Sciatic nerve (tissue), 2 donors: ENCODE measurements at places on chromosomes 4 and X.

DNA sequence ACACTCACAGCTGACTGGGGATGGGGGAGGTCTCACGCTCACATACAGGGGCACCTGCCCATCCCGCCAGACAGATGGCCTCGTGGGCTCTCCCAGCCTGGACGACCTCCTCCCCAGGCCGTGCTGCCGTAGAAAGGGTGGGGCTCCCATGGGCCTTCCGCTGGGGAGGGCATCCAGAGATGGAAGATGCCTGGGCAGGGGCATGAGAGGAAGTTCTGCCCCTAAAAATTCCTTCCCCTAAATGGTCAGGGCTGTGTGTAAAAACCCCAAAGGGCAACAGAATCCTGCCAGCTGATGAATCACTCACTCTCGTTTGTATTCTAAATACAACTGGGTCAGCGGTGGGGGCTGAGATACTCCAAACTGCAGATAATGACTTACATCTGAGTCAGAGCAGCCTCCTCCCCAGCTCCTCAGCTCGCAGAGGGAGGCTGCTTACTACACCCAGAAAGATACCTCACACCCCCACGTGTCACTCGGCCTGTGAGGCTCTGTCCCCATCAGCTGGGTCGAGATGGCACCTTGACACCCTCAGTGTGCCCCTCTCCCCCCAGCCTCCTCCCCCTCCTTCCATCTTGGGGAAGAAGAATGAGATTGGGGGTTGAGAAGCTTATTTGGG, 10.1 kb downstream of the WDR1 start:
- peak; percentile 82 for DNase-seq

DNA sequence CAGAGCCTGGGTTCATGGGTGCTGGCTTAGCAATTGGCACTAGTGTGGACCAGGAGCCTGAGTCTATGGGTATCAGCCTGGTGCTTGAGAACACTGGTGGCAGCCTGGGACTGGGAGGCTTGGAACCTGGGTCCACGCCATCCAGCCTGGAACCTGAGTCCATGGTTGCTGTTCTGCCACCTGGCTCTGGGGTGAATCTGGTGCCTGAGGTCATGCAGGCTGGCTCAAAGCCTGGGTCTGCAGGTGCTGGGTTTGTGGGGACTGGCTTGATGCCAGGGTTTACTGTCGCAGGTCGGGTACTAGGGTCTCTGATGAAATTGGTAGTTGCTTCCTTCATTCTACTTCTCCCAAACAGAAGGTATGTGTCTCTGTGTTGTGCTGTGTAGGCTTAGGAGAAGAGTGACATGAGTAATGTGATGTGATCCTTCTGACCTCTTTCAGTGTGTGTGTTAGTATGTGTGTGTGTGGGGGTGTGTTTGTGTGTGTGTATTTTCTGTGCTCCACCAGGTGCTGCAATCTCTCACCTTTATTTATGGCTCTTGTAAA, 517.0 kb upstream of the EPHA5 start:
- DNase-seq = no peak

GRCh38 chr4:138062929-138063328, 179.2 kb downstream of the SLC7A11 start:
- no peak for DNase-seq

GRCh38 chrX:64805683-64806082, 170.6 kb downstream of the ZC4H2 start:
- no peak for DNase-seq

DNA sequence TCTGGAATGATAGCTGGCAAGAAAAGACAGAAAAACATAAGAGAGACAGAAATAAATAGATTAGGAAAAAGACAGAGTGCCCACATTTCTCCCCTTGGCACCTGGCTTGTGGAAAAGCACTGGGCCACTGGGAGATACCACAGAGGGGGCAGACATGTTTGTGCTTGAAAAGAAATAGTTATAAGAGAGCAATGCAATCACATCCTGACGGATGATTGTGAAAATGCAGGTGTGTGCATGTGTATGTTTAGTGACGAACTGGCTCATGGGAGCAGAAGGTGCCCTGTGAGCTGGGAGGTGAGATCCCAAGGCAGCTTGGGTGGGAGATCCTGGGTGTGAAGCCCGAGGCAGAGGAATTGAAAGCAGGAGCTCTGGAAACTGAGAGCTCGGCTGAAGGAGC, 617.9 kb downstream of the BCOR start:
- no peak for DNase-seq

GRCh38 chrX:124488412-124489161, 142.2 kb downstream of the SH2D1A start:
- no peak for DNase-seq

DNA sequence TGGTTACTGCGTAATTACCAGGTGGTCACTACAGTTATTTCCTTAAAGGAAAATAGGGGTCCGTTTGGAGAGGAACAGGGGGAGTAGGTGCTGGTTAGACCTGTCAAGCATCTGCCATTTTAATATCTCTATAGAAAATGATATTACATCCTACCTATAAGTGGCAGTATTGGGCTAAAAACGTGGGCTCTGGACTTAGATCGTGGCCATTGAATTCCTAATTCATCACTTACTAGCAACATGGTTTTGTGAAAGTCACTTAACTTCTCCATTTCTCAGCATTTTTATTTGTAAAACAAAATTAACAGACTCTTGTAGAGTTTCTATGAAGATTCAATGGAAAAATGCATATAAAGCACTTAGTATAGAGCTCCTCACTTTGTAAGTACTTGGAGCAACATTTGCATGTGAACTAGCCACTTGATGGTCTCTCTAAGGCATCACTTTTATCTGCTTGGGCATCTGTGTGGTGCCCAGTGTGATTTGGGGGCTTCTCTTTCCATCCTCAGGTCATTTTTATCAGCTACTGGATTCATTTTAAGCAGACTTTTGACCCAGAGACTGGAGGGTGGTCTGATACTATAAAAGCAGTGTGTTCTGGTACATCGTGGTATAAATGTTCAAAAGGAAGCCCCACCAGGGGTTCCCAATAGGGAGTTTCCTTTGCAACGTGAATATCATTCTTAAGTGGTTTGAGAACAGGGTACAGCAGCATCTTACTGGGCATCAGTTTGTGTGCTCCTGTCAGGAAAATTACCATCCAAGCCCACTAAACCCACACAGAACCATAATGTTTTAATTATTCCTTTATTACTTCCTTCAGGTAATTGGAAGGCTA, 42.7 kb upstream of the RASSF6 start:
- DNase-seq = no peak

DNA sequence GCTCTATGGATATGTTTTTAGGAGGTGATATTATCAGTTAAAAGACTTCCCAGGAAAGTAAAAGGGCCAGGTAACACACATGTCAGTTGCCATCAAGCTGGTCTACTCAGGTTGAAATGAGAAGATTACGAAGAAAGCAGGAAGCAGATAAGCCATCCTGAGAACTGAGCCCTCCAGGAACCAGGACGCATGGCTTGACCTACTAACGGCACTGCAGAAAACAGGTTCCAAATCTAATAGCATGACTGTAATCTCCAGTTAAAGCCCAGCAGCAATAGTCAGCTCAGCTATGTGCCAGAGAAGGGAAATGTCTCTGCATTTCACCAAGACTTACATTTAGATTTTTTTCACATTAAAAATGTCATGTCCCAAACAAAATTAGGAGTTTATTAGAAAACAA, 77.9 kb downstream of the APBB2 start:
- no peak for DNase-seq

DNA sequence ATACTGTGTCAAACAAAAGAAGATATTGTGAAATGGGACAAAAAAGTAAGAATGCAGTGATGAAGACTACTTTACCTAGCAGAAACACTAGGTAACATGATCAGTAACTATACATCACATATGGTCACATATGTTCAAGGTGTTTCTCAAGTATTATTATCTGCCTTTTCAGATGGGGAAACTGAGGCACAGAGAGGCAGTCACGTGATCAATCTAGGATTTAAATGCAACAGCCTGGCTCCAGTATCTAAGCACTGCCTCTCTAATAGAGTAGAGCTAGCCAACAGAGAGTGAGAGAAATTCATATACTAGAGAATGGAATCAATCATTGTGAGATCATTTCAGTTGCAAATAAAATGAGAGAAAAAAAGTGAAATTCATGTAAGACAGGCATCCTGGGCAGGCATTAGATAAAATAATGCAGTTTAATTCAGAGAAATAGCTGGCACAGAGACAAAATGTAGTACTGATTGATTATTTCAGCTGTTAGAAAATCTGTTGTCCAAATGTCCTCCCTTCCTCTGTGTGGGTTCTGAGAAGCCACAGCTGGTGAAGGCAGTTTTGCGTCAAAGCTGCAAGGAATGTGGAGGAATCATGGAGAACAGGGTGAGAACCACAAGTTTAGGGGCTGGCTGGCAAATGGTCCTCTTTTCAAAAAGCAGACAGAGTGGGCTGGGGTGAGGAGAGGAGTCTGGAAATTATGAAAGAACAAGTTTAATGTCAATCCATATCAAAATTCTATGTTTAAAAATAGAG, 26.0 kb downstream of the SMIM43 start:
- DNase-seq = no peak

GRCh38 chr4:52202931-52203330, 151.8 kb downstream of the SPATA18 start:
- DNase-seq = no peak

DNA sequence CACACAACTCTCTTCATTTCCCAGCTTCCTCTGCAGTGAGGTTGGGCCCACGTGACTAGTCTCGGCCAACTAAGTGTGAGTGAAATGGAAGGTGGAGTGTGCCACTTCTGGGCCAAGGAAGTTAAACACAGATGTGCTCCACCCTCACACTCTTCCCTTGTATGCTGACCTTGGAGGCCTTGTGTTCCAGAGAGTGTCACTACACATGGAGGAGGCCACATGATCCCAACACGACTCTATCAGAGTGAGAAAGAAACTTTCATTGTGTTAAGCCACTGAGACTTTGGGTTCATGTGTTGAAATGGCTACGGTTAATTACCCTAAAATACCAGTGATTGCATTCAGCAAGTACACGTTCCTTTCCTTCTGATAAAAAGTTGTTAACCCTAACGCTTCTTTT, 55.1 kb downstream of the TBC1D9 start:
- no peak for DNase-seq

DNA sequence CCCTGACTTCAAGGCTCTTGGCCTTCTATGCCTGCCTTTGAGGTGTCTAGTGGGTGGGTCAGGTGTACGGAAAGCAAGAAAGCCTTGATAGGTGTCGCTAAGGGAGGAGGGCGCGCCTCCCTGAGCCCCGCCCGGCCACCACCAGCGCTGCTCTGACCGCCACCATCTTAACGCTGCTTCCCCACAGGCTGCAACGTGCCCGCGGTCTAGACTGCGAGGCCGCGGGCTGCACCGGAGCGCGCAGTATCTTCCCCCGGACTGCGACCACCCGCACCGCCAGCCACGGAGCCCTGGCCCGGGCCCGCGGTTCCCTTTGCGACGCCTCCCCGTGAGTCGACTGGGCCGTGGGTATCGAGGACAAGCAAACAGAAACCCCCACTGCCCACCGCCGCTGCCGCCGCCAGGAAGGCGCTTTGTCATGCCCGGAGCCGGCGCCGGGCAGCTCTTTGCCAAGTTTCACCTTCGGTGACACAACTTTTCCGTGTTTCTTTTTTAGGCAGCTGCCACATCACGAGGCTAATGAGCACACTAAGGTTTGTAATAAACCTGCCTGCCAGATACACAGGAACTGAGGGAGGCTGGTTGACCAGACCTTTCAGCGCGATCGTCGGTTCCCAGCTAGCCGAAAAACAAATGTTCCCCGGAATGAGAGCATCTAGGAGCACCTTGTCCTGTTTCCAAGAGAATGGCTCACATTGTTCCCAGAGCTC, 335.8 kb upstream of the F9 start:
- DNase-seq = peak; percentile 55

DNA sequence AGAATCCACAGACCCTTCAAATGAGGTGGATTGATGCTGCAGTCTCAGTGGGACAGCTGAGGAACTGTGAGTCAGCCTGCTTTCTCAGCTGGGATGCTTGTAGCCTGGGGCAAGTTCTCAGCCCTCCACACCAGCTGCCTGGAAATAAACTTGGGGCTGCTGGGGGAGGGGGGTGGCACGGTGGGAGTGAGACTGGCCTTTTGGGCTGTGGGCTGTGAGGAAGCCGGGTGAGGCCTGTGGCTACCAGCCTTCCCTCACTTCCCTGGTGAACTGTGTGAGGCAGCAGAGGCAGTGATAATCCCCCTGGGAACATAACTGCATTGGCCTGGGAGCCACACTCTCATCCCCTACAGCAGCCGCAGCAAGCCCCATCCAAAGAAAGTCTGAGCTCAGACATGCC, 114.5 kb upstream of the GUCY1A1 start:
- DNase-seq = no peak

GRCh38 chrX:48590203-48591103, 6.8 kb upstream of the WDR13 start:
- no peak for DNase-seq

- DNase-seq = no peak
Measured at GRCh38 chr4:124199755-124200154, 512.8 kb downstream of the ANKRD50 start.

DNA sequence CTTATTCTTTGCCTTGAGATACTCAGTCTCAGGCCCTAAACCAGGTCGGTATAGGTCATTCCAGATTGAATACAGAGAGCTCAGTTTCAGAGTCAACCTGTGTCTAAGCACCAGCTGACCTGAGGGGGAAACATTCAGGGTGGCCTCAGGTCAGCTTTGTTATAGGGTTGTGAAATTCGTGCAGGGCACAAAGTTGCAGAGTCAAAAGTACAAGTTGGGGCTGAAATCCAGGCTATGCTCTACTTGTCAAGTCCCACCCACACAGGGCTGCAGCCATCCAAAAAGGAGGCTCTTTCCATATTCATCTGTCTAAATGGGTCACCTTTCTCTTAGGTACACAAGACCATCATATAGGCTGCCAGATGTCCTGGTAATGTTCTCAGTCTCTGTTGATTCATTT, 89.7 kb downstream of the ITIH6 start:
- DNase-seq = no peak

DNA sequence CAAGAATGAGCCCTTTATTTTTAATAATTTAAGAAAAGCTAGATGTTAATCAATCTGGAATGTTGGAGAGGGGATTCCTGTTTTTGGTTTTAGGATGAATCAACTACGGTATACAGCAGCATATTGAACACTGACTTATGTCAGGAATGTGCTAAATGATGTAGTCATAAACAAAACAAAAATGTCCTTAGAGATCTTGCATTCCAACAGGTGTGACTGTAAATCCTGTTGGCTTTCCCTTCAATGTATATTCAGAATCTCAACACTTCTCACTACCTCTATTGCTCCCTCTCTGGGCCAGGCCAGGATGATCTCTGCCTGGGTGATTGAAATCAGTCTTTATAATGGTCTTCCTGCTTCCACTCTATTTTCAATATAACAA, 37.8 kb upstream of the BDH2 start:
- no peak for DNase-seq
